ENCODE measurements at places on chromosomes 16 and 17.

- no peak for DNase-seq
Observed at GRCh38 chr16:58866935-58867334, 132.8 kb upstream of the GOT2 start.

- peak; percentile 31 for DNase-seq
Observed at GRCh38 chr17:27569884-27570577, 61.0 kb upstream of the LGALS9 start.

DNA sequence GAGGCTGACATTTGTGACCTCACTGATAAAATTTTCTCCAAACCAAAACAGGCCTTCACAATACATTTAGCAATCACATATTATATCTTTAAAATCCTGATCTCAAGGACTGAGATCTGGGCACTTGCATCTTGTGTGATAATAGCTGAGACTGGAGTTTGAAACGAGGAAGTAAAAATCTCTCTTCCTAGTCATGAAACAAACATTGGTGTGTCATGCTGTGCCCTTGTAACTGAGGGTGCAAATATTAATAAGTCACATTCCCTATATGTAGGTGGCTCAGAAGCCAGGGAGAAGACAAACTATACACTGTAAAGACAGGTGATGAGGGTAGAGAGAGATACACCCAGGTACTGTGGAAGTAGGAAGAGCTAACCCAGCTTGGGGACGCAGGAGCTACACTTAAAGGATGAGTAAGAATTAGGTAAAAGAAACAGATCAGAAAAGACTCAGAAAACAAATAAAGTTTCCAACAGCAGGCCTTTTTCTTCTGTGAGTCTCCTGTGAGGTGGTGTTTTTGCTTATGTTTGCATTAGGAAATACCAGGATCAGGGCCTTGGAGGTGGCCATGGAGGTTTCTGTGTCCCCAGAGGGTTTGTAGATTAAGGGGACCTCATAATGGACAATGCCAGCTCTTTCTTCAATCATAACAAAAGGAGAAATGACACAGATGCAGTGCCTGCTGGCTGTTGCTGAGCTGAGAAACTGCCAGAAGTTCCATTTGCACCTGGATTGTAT lies 335.7 kb downstream of the GRIN2A start:
- no peak for DNase-seq

DNA sequence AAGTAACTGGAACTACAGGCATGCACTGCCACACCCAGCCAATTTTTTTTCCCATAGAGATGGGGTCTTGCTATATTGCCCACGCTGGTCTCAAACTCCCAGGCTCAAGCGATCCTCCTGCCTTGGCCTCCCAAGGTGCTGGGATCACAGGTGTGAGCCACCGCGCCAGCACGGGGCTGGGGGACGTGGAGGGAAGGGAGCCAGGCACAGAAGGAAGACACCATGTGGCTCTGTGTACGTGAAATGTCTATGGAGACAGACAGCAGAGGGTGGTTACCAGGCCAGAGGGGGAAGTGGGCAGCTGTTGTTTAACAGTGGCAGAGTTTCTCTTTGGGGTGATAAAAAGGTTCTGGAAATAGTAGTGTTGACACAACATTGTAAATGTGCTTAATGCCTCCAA lies 4.6 kb upstream of the PIEZO1 start:
- DNase-seq: no peak

DNA sequence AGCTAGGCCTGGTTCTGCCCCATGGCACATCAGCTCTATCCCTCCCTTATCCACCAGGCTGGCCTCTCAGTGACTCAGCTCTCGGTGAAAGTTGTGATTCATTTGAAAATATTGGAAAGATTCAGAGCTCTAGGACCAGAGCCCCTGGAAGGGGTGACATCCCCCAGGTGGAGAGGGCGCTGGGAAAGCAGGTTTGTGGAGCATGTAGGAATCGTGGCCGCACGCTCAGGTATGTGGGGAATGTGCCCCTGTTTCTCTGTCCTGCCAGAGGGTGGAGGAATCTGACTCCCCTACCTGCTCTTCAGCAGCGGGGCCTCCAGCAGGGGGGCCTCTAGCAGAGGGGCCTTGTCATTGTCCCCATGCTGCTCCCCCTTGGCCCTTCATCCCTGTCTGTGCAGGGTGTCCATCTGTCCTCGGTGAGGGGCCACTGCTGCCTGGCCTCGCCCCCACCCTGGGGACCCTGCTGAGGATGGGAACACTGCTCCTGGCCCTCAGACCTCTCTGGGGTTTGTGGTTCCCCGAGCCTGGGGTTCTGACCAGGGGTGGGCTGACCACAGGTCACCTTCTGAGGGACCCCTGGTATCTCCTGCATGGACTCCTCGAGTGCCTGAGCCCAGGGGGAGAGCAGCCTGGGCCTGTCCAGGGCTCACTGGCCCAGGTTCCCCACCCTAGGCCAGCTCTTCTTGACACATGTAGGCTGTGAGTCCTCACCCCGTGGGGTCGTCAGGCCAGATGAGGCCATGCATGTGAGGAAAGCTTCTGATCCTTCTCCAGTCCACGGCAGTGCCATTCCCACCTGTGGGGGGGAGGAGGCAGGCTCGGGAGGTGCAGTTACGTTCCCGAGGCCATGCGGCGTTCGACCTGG lies 47.5 kb downstream of the NT5M start:
- no peak for DNase-seq

GRCh38 chr17:78372841-78373240 lies 5.6 kb upstream of the PGS1 start:
- no peak for DNase-seq

- DNase-seq: no peak
Observed at GRCh38 chr17:56231693-56232092, 78.4 kb downstream of the ANKFN1 start.

DNA sequence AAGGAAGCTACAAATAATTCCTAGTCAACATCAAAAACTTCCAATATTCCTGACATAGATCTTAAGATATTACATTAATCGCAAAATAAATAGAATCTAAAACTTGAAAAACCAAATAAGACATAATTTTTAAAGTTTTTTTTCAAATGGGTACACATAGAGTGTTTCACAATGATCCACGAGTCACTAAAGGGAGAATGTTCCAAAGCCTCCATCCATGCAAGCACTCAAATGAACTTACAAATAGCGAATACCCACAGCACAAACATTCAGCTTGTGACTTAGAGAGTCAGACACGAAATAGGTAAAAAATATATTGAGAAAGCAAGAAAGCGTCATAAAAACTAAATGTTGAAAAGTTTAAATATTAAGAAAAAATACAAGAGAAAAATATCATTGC lies 65.7 kb downstream of the CEP112 start:
- no peak for DNase-seq

GRCh38 chr17:29807520-29808361 lies 122.3 kb downstream of the SSH2 start:
- DNase-seq: peak; percentile 15

- no peak for DNase-seq
Observed at GRCh38 chr17:78226759-78227454, 4.5 kb upstream of the TMEM235 start.

- DNase-seq: no peak
Observed at GRCh38 chr17:47875011-47875985, 20.7 kb upstream of the SP2 start.

GRCh38 chr16:4976611-4977145 lies 18.5 kb downstream of the SEC14L5 start:
- no peak for DNase-seq

DNA sequence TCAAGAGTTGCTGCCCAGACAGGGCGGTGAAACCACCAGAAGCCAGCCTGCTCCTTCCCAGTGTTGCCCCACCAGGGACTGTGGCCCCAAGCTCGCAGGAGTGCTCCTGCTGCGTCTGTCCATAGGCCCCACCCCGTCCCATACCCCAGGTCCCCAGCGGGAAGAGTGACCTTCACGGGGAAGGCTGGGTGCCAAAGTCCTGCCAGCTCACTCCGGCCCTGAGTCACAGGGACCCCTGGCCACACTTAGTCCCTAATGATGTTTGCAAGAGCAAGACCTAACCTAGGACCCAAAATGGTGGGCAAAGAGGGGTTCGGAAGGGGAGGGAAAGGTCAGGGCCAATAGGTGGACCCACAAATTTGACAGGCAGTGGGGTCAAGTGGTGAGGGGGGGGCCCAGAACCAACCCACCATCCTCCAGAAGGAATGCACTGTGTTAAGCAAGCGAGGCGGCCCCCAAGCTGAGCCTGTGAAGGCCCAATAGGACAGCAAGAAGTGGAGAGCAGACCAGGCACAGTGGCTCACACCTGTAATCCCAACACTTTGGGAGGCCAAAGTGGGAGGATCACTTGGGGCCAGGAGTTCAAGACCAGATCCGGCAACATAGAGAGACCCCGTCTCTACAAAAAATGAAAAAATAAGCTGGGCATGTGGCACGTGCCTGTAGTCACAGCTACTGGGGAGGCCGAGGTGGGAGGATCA lies 3.3 kb downstream of the DOK4 start:
- DNase-seq: no peak

GRCh38 chr17:82699551-82699950 lies 1.1 kb upstream of the RAB40B start:
- no peak for DNase-seq

DNA sequence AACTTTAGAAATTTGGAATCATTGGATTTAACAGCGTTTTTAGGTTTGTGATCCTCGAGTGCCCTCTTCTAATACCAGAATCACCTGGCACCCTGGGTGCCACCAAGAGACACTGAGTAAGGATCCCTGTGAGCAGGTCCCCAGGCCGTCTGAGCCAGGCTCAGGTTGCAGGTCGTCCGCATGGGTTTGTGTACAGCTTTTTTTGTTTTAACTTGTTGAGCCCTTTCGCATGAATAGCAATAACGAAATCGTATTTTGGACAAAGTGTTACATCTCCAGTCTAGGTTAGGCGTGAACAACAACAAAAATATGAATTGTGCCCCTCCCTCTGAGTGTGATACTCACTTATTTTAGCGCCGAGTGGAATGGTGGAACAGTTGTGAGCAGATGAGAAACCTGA lies 10.9 kb downstream of the USP10 start:
- no peak for DNase-seq

GRCh38 chr16:55664786-55665407 lies 9.1 kb downstream of the SLC6A2 start:
- no peak for DNase-seq

- DNase-seq: no peak
Observed at GRCh38 chr17:680529-680928, 34.1 kb downstream of the VPS53 start.

GRCh38 chr17:80774643-80775281 lies 216.9 kb upstream of the CHMP6 start:
- DNase-seq: no peak

GRCh38 chr17:1769822-1770477 lies 8.1 kb downstream of the SERPINF1 start:
- DNase-seq: no peak

DNA sequence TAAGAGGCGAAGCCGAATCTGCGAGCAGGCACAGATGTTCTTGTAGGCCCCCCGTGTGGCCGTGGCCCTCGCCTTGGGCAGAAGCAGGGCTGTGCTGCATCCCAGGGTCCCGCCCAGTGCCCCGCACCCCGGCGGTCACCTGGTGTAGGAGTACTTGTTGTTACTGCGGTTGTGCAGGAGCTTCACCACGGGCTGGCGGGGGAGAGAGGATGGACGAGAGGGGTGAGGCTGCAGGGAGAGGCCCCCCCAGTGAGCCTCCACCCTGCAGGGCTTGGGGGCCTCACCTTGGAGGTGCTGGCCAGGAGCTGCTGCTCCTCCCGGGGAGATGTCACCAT lies 11.4 kb downstream of the ASPHD1 start:
- no peak for DNase-seq

DNA sequence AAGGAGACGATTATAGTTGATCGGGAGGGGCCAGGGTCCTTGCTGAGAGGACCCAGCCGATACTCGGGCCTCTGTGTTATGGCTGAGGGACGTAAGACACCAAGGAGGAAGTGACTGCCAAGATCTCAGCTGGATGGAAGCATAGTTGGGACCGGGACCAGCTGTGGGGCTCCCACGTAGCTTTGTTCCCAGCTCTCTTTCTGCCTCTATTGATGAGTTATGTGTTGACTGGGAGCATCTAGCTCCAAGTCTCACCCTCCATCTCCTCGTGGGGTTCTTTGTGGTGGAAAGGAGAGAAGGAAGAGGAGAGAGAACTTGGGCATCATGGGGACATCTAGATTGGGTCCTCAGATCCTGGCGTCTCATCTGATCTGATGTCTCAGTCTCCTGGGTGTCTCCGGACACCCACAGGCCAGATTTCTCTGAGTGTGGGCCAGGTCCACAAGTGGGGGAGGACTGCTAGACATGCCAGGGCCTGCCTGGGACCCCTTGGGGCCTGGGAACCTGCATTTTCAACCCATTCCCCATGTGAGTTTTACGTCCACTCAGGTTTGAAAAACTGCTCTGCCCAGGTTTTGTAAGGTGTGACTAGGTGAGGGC lies 1.0 kb downstream of the MGRN1 start:
- no peak for DNase-seq

GRCh38 chr16:57730771-57731730 lies 4.5 kb upstream of the KATNB1 start:
- DNase-seq: no peak

- DNase-seq: no peak
Observed at GRCh38 chr16:17744921-17745572, 274.3 kb upstream of the XYLT1 start.

GRCh38 chr17:80889231-80890195 lies 102.1 kb upstream of the CHMP6 start:
- no peak for DNase-seq

DNA sequence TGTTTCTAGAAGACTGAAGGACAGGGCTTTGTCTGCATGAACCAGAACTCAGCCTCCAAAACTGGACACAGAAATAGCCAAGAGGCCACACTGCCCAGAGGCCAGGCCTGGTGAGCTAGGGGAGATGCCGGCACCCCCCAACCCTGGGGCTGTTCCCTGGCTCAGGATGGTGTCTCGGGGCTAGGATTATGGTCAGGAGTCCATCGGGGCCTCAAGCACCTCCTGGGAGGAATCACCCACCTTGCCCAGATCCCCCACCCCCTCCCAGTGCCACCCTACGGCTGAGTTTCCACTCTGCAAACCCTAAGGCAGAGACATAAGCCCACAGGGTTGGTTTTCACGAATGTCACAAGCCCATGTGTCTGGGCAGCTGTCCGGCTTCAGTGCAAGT lies 37.2 kb downstream of the SLC7A5 start:
- DNase-seq: no peak

GRCh38 chr16:20906341-20907255 lies 6.0 kb downstream of the LYRM1 start:
- no peak for DNase-seq

- no peak for DNase-seq
Observed at GRCh38 chr17:69913616-69914015, 161.4 kb upstream of the KCNJ16 start.

- DNase-seq: peak; percentile 40
Observed at GRCh38 chr16:69563605-69564580, 1.9 kb upstream of the NFAT5 start.

DNA sequence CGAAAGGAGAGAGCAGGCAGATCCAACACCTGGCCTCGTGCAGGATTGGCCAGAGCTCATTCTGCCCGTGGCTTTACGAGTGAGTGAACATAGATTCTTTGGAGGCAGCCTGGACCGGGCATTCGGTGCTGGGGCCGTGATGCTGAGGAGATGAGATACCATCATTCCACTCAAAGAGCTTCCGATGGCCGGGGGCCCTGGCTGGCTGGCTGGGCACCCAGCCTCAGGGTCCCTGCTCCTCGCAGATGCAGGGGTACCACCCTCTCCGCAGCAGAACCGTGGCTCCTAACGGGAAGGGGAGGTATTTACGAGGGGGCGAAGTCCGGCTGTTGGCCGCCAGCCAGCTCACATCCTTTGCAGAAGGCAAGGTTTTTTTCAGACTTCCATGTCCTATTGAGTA lies 66.1 kb upstream of the FOXF1 start:
- no peak for DNase-seq

Measured in NK-92 treated with Interleukin-12 subunit alpha and Interleukin-12 subunit beta, amount 100 ng/mL, for 24 hours (cell line).